Epithelial cell of esophagus (primary cell): ENCODE measurements at places on chromosomes 4 and X.

GRCh38 chr4:76309939-76310550 is 3.5 kb downstream of the STBD1 start:
- DNase-seq, result no peak

- DNase-seq, result no peak
These were observed 164.8 kb upstream of the VEGFC start for GRCh38 chr4:176957353-176958118.

GRCh38 chr4:3407171-3407771 is 34.5 kb upstream of the HGFAC start:
- no peak for DNase-seq

- no peak for DNase-seq
These were observed 174.8 kb upstream of the CXCL13 start for GRCh38 chr4:77430847-77431246.

DNA sequence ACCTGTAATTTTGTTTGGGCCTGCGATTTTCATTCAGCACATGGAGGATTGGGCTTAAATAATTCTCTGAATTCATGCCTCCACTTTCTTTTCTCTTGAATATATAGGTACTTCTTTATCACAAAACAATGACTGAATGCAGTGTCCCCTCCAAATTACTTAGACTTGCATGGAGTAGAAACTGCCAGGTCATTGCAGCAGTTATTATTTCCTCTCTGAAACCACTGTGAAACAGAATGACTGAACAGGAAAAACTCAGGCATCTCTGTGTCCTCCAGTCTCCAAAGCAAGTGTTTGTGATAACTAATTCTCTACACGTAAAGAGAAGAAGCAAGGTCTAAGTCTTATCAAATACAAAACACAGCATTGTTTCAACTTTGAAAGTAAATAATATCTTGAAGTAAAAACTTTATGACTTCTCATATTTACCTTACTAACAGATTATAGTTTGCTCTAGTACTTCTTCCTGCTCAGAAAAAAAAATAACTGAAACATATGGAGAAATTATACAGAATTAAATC is 144.5 kb upstream of the DIAPH2 start:
- DNase-seq, result no peak

DNA sequence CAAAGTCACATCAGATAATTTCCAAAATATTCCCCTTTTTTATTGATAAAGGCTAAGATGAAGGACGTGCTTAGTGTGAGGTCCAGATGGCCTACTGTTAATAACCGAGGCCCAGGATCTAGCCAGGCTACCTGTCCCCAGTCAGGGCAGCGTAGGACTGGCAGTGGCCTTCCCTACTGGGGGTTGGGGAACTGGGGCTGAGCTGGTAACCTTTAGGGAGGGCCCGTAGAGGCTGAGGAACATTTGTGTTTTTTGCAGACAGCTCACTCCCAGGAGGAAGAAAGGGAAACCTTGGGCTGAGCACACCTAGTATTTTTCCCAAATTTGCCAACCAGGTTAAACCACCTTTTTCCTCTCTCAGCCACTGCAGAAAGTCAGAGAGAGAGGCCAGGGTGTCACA is 59.1 kb downstream of the KLF3 start:
- DNase-seq, result no peak

- no peak for DNase-seq
These were observed 55.2 kb downstream of the ELF4 start for GRCh38 chrX:130055103-130055502.

DNA sequence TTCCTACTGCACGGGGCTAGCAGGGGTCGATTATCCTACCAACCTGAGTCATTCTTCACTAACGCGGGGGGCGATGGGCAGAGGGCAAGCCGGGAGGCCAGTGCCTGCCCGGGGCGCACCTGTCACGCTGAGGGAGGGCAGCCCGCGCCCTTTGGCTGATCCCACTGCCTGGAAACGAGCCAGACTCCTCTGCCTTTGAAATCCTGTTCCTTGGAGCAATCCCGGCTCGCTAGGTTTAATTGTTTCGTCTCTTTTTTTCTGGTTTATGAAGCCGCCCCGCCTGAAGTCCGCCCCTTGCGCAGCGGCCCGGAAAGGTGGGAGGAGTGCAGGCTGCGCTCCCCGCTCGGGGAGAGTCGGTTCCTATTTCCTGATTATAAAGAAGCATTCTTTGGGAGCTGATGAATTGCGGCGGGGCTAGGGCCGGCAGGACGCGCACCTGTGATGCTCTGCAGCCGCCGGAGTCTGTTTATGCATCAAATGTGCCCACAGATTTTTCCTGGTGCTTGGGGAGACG is 484.2 kb downstream of the BCOR start:
- no peak for DNase-seq

DNA sequence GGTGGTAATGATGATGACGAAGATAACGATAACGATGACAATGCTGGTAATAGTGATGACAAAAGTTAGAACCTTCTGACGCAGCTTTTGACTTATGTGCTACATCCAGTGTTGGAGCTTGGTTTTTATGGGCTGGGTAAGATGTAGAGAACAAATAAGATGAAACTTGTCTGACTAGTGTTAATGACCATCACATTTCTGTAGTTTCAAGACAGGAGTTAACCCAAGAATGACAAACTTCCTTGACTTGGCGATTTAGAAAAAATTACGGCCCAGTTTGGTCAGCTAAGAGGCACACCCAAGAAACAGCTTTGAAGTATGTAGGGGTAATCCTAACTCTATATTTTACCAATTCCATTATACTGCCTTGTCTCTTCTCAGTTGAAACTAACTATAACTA is at the start of gene TMPRSS11B:
TSS of gene TMPRSS11B (minus strand) at position 101 of the 400 bp plus-strand sequence. CDS start 136 bp downstream, outside the sequence.
- no peak for DNase-seq

GRCh38 chrX:4253092-4253491 is 539.6 kb upstream of the PRKX start:
- no peak for DNase-seq

- no peak for DNase-seq
These were observed 813.7 kb upstream of the HS3ST1 start for GRCh38 chr4:12242354-12242753.

- DNase-seq, result no peak
These were observed 3.8 kb upstream of the SERPINA7 start for GRCh38 chrX:106042296-106042695.

GRCh38 chr4:37726666-37727065 is 40.5 kb upstream of the RELL1 start:
- DNase-seq, result no peak

GRCh38 chr4:140038031-140038533 is 115.9 kb downstream of the MAML3 start:
- peak; percentile 19 for DNase-seq

DNA sequence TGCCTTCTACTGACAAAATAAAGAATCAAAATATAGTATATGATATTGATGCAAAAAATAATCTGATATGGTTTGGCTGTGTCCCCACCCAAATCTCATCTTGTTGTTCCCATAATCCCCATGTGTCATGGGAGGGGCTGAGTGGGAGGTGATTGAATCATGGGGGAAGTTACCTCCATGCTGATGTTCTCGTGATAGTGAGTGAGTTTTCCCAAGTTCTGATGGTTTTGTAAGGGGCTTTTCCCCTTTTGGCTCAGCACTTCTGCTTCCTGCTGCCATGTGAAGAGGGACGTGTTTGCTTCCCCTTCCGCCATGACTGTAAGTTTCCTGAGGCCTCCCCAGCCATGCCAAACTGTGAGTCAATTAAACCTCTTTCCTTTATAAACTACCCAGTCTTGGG is 70.2 kb downstream of the TMEM165 start:
- DNase-seq, result no peak

DNA sequence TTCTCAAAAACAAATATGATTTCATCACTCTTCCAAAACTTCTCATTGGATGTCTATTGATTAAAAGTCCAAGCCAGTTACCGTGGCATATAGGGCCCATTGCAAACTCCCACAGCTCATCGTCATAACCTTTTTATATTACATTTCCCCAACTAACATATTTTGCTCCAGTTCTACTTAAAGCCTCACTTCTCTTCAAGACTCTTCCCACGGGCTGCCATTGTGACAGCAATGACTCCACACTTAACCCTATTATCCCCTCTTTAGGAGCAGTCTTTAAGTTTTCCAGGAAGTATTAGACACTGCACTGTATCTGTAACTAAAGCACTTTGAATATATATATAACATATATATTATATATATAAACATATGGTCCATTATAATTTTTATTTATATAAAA is 44.5 kb downstream of the DTHD1 start:
- DNase-seq, result no peak

- DNase-seq, result no peak
These were observed at the start of gene GSX2 for GRCh38 chr4:54099748-54100574. Gene GSX2 (plus strand): TSS chr4:54100163. CDS start chr4:54100345, 182 bp downstream.

GRCh38 chr4:8847764-8848163 is 23.9 kb downstream of the HMX1 start:
- no peak for DNase-seq

DNA sequence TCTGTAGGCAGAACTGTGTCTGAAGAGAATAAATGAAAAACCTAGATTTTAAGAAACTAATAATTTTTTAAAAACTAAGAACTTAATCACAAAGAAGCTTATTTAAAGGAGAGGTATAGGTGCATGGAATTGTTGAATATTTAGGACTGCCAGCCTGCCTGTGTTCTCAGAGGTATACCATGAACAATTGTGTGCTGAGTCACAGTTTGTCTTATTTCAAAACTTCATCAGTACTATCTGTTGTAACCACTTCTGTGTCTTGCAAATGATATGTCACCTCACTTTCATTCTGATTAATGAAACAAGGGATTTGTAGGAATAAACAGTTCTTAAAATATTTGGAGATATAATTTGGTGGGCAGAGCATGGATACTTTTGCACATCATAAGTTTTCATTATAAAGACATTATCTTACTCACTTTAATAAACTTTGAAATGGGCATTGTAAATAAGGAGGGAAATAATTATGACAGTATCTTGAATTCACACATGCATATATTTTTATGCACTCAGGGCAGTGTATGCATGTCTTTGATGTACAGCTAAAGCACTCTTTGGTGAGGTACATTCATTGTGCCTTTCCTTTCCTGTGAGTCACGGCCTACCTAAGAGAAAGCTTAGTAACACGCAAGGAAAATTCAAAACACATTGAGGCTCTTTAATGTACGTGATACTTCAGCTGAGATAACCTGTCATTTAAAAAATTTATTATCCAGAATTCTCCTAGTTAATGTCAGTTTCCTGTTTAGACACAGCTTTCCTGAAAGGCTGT is 31.7 kb downstream of the STOX2 start:
- peak; percentile 66 for DNase-seq

- DNase-seq, result no peak
These were observed 715.2 kb downstream of the TRIML1 start for GRCh38 chr4:188854436-188854835.

- no peak for DNase-seq
These were observed 157.9 kb downstream of the AMELX start for GRCh38 chrX:11451151-11451550.

DNA sequence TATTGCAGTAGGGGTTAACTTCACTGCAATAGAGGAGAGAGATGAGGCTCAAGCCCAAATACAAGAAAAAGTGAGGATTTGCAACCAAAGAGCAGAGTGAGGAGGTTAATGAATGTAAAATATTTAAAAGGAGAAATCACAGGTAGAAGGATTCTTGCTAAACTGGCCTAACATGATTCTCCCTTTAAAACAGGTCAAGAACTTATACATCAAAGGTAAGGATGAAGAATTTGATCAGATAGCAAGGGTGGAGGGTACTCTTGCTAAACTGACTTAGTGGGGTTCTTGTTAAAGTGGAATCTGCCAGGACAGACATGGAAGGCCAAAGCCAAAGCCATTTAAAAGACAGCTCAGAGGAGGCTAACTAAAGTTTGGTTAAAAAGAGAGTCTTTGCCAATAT is 193.0 kb downstream of the GABRB1 start:
- no peak for DNase-seq

GRCh38 chr4:169249214-169249973 is 21.4 kb downstream of the SH3RF1 start:
- DNase-seq, result peak; percentile 65

- peak; percentile 91 for DNase-seq
These were observed at the start of the genes APOO and CXorf58 for GRCh38 chrX:23907498-23908218. Gene APOO (minus strand): TSS chrX:23907938. CDS start chrX:23907702, 236 bp downstream. Gene CXorf58 (plus strand): TSS chrX:23908006. CDS start chrX:23910303, 2,297 bp downstream.

GRCh38 chrX:10972706-10973105 is 138.4 kb upstream of the HCCS start:
- no peak for DNase-seq

DNA sequence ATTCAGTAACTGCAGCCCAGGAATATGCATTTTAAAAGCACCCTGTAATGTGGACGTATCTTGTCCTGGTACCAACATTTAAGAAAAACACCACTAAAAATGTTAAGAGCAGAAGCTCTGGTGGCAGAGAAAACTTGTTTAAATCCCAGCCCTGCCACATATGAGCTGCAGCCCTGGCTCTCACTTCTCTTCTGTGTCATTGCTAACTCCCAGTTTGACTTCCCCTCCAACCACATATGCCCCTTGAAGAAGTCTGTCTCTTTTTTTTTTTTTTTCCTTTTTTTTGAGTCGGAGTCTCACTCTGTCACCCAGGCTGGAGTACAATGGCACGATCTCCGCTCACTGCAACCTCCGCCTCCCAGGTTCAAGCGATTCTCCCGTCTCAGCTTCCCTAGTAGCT is 14.8 kb downstream of the LHFPL1 start:
- DNase-seq, result no peak

GRCh38 chrX:152899874-152900719 is 2.2 kb downstream of the ZNF185 start:
- no peak for DNase-seq
